Right forelimb (tissue), 1 donor: ENCODE measurements at places on chromosomes 5 and 9.
A peak's percentile ranks its signal among the peaks of the same experiment; 100 is the strongest.

DNA sequence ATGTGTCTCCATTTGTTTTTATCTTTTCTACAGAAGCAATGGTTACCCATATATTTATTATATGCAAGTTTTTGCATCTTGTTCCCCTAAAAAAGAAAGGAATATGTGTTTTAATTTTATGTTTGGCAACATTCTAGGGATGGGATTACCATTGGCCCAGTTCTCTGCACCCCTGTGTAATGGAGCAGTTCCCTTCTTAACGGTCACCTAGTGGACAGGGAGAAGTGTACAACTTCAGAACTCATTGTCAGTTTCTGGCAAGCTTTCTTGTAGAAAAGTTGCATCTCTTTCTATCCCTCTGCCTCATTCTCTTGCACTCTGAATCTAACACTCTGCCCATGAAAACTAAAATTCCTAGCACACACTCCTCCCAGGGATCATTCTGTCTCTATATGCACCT lies 78.2 kb downstream of the DOCK8 start:
- DNase-seq: no peak

GRCh38 chr9:20117986-20118385 lies 329.1 kb upstream of the SLC24A2 start:
- DNase-seq: no peak

GRCh38 chr9:92718086-92719001 lies 46.3 kb downstream of the BICD2 start:
- no peak for DNase-seq

DNA sequence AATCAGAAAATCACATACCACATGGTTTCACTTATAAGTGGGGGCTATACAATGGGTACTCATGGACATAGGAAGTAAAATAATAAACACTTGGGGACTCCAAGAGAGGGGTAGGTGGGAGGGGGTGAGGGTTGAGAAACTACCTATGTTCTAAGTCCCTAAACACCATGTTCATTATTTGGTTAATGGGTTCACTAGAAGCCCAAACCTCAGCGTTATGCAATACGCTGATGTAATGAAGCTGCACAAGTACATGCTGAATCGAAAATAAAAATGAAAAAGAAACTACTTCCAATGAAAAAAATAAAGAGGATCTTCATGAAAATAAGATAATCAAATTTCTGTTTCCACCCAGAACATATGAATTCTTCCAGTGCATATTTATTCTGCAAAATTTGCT lies 208.5 kb downstream of the TMEM161B start:
- no peak for DNase-seq

DNA sequence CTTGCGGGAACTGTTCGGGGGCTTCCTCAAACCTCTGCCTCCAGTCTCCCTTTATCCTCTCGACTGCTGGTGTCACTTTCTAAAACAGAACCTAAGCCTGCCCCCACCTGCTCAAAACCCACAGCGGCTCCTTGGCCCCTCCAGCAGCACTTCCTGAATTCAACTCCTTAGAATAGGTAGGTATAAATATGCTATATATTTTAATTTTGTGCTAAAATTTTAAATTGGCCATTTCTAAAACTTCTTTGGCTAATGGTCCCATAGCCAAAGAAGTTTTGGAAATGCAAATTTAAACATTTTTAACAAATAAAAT lies 71.8 kb upstream of the TBC1D2 start:
- no peak for DNase-seq

DNA sequence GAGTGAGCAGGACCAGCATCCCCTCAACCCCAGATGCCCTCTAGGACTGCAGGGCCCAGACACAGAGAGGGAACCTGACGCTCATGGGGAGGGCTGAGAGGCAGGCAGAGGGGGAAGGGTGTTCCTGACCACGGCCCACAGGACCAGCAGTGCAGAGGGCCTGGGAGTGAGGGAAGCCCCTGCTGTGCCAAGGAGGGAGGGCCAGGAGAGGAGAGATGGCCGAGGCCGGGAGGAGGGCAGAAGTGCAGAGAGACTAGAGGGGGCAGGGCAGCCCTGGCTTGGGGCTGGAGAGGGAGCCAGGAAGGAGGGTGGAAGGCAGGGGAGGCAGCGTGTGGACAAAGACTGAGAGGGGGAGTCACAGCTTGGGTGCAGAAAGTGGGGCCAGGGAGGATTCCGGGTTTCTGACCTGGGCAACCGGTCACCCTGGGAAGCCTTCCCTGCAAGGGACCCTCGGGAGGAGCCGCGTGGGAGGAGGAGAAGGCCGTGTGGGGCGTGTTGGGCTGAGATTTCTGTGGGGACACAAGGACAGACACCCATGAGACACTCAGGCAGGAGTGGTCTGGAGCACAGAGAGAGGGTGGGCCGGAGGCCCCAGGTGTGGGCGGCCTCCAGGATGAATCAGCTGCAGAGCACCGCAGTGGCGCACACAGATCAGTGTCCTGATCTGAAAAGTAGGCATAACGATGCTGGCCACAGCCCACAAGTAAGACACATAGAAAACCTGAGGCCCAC lies 117.5 kb downstream of the ADAMTS2 start:
- no peak for DNase-seq

- no peak for DNase-seq
Measured at GRCh38 chr9:91187965-91188344, 173.8 kb downstream of the AUH start.

DNA sequence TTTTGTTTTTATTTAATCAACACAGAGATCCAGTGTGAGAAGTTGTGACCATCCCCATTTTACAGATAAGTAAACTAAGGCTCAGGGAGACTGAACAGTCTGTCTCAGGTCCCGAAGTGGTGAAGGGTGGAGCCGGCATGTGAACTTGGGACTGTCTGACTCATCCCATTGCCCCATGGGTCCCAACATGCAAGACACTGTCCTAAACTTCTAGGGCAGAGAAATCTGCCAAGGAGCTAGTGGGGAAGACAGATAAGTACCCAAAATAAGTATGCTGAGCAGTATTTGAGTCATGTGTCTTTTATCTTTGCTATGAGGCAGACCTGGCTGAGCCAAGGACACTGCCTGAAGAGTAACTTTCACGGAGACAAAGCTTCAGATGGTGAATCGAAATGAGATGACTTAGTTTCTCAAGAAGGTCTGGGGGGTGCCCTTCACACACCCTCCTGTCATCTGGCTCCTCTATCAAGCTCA lies 64.3 kb upstream of the SLC25A51 start:
- no peak for DNase-seq

DNA sequence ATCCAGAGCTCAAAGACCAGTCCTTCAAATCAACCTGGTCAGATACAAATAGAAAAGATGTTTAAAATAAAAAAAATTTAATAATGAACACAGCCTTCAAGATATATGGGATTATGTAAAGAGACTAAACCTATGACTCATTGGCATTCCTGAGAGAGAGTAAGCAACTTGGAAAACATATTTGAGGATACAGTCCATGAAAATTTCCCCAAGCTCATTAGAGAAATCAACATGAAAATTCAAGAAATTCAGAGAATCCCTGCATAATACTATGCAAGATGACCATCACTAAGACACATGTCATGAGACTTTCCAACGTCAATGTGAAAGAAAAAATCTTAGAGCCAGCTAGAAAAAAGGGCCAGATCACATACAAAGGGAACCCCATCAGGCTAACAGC lies 512.9 kb upstream of the PTGER4 start:
- DNase-seq: no peak

DNA sequence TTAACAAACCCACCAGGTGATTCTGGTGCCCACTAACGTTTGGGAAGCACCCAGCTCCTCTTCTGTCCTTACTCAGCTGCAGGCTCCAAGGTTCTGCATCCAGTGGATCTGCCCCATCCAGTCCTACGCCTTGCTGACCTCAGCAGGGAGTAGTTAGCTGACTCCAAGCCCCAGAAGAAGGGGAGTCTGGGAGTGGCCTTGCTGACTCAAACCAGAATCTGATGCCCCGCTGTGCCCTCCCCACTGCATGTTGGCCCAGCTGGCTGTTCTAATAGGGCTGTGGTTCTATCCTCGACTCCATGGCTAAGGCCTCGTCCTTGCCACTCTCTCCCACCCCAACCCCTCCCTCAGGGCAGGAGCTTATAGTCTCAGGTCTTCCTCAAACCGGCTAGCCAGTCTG lies 136.3 kb downstream of the TTLL11 start:
- no peak for DNase-seq

DNA sequence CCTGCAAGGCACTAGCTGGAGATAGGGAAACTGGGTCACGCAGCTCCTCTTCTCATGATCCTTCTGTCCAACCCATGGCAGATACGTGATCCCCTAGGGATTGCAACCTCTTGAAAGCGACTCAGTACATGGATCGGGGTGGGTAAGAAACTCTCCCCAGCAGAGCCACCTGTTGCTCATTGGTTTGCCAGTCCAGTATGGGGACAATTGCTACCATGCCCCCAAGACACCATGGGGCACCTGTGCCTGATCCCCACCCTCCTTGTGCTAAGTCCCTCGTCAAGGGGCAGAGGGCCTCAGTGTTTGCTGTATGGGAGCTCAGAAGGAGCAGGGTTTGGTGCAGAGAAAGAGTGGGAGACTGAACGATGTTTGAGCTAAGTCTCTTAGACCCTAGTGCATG lies 500.9 kb downstream of the ENC1 start:
- no peak for DNase-seq

DNA sequence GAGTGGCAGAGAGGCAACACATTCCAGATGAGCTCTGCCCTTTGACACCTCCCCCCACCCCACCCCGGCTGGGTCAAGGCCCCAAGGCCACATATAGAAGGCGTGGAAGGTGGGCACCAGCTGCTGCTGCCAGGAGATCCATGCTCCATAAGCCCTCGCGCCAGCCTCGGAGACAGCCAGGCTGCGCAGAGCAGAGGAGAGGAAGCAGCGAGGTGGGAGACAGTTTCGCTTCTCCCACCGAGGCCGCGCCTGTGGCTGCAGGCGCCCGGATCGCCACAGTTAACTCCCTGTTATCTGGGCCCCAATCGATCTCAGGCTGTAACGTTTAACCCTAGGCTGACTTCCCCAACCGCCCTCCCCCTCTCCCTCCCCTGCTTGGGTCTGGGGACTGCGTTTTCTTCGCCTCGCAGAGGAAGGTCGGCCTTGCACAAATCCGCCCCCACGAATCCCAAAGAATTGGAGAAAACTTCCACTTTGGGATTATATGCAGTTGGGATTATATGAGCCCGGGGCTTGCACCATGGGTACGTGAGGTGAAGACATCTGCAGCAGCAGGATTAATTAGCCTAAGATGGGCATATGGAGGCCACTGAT lies 1.1 kb upstream of the CXXC5 start:
- DNase-seq: peak; percentile 51

GRCh38 chr5:179411161-179411841 lies 66.0 kb upstream of the ADAMTS2 start:
- DNase-seq: no peak

- DNase-seq: no peak
Measured at GRCh38 chr5:39235648-39236047, 16.3 kb upstream of the FYB1 start.

GRCh38 chr9:94672811-94673487 lies 33.6 kb upstream of the FBP1 start:
- DNase-seq: no peak

DNA sequence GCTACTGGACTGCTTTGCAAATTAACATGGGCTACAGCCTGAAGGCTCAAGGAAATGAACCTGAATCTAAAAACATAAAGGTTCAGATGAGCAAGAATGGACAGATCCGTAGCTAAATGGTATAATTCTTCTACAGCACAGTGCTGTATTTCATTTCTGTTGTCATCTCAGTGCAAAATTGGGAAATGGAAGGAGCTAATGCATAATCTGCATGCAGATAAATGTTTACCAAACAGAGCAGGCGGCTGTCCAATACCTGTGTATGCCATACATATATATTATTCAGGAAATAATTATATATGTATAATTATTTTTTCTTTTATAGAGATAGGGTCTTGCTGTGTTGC lies 4.3 kb upstream of the HSPA9 start:
- no peak for DNase-seq

GRCh38 chr5:169305366-169305765 lies 4.4 kb upstream of the SLIT3 start:
- DNase-seq: no peak

DNA sequence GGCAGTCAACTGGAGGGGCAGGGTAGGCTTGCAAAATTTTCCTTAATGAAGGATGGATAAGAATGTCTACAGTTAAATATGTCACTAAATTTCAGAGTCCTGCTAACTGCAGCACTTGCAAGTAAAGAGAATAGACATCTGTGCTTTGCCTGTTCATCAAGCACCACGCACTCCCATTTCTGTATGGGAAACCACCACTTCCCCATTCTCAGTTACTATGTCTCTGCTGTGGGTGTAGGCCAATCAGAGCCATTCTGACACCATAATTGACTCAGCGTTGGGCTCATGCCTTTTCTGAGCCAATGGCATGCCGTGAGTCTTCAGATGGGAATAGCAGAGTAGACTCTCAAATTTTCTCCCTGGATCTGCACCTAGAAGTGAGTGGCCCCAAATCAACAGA lies 247.5 kb downstream of the GABRB2 start:
- DNase-seq: no peak

GRCh38 chr9:136049491-136050265 lies 45.4 kb downstream of the NACC2 start:
- DNase-seq: no peak

- DNase-seq: no peak
Measured at GRCh38 chr5:83589786-83590185, 118.2 kb downstream of the VCAN start.

GRCh38 chr9:134213881-134214341 lies 49.5 kb upstream of the RNU6ATAC start:
- DNase-seq: no peak

GRCh38 chr5:127564002-127564769 lies 46.7 kb downstream of the PRRC1 start:
- no peak for DNase-seq

GRCh38 chr5:12672141-12672540 lies 767.9 kb upstream of the CTNND2 start:
- no peak for DNase-seq

DNA sequence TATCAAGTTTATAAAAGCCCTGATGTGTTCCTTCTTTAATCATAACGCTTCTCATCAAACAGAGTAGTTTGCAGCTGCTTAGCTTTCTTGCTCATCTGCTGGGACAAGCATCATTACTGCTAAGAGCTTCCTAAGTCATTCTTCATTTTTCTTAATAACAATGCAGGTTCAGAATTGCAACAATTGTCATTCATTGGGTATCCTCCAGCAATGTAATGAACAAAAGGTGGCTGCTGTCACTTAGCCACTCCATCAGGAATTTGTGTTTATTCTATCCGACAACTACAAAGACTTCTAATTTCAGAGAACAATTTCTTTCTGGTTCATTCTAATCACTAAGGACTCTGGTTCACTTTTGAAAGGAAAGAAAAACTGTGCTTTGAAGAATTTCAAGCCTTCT lies 836.7 kb upstream of the CDH10 start:
- DNase-seq: no peak

DNA sequence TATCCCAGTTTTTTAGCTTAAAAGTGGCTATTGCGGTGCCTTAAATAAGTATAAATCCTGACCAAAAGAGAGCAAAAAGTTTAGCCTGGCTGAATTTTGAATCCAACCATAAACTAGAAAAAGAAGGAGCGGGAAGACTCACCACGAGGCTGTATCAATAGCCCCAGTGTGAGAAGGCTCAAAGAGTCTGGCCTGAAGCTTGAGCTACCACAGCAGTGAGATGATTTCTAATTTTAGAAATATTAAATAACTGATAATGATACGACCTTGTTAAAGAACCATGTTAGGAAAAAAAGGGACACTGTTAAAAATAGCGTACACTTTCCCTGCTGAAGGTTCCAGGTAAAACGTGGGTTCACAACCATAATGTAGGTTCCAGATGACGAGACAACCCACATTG lies 134.1 kb upstream of the ZNF462 start:
- DNase-seq: no peak

GRCh38 chr9:127140842-127141675 lies 18.6 kb upstream of the ANGPTL2 start:
- peak; percentile 46 for DNase-seq

GRCh38 chr5:170508036-170508435 lies 4.2 kb downstream of the KCNIP1 start:
- DNase-seq: no peak

GRCh38 chr9:130830231-130830760 lies 4.8 kb upstream of the ABL1 start:
- DNase-seq: no peak
